Ovary (tissue), 10 donors: ENCODE measurements at places on chromosomes 7 and 10.

GRCh38 chr10:22823109-22823508, 104.7 kb upstream of the ARMC3 start:
- no peak for DNase-seq

DNA sequence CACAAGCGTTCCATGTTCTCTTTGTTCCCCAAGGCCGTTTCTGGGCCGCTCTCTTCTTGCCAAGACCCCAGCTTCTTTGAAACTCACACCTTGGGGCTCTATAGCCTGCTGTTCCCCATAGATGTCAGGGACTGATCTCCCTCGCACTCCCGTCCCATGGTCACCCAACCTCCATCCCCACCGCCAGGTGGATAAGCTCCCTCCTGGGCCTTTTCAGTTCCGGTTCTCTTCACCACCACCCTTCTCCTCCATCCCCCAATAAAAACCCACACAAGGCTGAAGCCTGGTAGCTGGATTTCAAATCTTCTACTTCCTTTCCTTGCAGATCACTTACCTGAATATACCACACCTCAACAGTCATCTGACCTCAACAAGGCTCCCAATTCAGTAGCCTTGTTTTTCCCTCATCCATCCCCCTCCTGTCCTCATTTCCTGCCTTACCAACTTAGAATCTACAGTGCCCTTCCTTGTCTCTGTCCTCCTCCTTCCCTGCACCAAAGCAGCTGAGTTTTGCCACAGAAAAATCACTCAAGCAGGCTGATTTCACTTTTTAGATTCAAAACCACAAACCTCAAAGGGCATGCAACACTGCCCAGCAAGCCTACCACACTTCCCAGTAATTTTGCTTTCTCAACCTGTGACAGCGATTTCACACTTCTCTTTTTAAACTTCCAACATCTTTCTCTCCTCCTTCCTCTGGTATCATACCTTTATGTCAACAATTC, 7.7 kb downstream of the SLC37A3 start:
- DNase-seq: no peak

GRCh38 chr7:45292481-45292880, 134.9 kb downstream of the RAMP3 start:
- no peak for DNase-seq

GRCh38 chr7:39620486-39620885, 2.9 kb upstream of the RALA start:
- no peak for DNase-seq

- DNase-seq: no peak
Measured at GRCh38 chr7:95520136-95520535, 34.4 kb downstream of the ASB4 start.

DNA sequence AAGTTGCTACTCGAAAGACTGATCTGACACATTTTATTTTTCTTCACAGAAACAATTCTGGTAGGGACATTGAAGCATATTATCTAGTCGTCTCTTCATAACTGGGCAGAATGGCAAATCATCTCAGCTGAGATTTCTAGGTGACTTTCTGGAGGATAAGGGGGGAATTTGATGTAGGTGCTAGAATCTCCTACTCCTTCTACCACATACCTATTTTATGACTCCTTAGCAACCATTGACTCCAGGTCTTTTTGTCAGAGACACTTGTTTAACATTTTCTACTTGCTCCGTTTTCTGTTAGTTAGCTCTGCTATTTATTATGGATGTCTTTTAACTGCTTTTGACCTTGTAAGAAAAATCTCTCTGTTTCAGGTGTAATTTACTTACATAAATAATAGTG, 380.9 kb upstream of the SEMA3C start:
- no peak for DNase-seq

- no peak for DNase-seq
Measured at GRCh38 chr10:102677331-102678067, 33.2 kb downstream of the TRIM8 start.

DNA sequence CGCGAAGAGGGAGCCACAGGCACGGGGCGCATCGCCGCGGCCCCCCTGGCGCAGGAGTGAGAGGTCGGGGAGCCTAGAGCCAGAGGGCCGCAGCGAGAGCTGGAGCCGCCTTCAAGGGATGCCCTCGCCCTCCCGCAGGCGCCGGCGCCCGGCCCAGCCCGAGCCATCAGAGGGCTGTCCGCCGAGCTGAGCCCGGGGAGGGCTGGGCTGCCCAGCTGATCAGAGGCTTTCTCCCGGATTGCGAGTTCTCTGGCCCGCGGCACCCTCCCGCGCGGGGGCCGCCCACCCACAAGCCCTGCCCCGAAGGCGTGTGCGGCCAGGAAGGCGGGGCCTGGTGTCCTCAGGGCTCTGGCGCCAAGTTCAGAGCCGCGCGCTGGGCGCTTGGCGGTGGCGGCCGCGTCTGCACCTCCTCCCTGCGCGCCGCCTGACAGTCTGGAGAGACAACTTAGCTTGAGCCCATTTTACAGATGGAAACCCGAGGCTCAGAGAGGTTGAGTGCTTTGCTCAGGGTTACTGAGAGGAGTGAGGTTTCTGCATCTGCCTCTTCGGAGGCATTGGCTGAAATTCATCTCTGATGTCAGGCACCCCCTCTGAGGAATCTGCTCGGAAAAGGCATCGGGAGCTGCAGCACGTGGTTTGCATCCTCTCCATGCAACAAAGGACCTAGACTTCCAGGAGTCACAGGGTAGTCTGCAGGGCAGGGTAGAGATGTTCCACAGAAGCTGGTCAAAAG, 3.8 kb upstream of the ANTXRL start:
- peak; percentile 72 for DNase-seq

GRCh38 chr10:106438386-106438785, 726.1 kb downstream of the SORCS1 start:
- DNase-seq: no peak

DNA sequence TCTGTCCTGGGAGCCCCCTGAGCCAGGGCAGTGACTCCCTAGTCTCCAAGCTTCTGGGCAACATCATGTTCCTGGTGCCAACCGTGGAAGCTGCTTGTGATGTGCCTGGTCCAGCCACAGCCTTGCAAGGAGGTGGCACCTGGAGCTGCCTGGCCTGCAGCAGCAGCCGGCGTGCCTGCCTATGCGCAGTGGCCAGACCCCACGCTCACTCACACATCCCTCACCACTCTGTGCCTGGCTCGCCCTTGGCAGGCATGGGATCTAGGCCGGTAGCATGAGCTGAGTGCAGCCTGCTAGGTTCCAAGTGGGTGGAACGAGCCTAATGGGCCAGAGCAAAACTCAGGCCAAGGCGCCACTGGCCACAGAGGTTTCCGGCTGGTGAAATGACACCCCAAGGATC, 184.0 kb downstream of the ZNF438 start:
- no peak for DNase-seq

- DNase-seq: no peak
Measured at GRCh38 chr10:60073397-60073780, 167.0 kb upstream of the CCDC6 start.

DNA sequence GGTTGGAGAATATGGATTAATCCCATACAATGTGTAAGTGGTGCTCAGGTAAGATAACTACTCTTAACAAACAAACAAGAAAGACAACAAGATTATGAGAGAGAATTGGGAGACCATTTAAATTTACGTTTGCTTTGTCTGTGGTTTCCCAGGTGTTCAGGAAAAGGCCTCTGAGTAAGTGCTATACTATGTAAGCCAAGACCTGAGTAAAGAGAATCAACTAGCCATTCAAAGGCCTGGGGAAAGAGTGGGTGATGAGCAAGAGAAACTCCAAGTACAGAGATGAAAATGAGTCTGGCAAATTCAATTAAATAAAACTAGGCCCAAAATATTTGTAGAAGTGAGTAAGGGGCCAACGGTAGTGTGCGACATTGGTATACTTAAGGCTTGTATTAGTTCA, 9.9 kb downstream of the CSTF2T start:
- no peak for DNase-seq

DNA sequence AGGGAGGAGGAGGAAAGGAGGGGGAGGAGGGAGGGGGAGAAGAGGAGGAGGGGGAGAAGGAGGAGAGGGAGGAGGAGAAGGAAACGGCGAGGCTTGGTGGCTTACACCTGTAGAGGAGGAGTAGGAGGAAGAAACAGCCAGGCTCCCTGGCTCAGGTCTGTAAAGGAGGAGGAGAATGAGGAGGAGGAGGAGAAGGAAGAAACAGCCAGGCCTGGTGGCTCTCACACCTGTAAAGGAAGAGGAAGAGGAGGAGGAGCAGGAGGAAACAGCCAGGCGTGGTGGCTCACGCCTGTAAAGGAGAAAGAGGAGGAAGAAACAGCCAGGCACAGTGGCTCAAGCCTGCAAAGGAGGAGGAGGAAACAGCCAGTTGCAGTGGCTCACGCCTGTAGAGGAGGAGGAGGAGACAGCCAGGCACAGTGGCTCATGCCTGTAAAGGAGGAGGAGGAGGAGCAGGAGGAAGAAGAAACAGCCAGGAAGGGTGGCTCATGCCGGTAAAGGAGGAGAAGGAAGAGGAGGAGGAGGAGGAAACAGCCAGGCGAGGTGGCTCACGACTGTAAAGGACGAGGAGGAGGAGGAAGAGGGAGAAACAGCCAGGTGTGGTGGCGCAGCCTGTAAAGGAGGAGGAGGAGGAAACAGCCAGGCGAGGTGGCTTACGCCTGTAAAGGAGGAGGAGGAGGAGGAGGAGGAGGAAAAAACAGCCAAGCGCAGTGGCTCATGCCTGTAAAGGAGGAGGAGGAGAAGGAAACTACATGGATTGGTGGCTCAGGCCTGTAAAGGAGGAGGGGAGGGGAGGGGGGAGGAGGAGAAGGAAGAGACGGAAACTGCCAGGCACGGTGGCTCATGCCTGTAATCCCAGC, 14.9 kb upstream of the CRCP start:
- DNase-seq: peak; percentile 73

- DNase-seq: no peak
Measured at GRCh38 chr7:85023066-85023712, 163.7 kb downstream of the SEMA3D start.

DNA sequence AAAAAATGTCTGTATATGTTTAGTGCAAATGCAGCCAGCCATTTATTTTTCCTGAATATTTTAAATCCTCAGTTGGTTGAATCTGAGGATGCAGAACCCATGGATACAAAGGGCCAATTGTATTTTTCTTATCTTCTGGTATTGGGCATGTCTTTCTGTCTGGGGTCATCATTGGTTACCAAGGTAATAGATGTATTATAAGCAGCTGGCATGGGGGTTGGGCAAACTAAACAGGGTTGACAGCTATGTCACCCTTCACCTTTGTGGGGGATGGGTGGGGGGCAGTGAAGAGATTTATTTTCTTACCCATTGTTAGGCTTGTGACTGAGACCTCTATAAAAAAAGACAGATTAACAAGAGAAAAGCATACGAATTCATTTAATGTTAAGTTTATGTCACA, 38.8 kb downstream of the CDHR3 start:
- no peak for DNase-seq

DNA sequence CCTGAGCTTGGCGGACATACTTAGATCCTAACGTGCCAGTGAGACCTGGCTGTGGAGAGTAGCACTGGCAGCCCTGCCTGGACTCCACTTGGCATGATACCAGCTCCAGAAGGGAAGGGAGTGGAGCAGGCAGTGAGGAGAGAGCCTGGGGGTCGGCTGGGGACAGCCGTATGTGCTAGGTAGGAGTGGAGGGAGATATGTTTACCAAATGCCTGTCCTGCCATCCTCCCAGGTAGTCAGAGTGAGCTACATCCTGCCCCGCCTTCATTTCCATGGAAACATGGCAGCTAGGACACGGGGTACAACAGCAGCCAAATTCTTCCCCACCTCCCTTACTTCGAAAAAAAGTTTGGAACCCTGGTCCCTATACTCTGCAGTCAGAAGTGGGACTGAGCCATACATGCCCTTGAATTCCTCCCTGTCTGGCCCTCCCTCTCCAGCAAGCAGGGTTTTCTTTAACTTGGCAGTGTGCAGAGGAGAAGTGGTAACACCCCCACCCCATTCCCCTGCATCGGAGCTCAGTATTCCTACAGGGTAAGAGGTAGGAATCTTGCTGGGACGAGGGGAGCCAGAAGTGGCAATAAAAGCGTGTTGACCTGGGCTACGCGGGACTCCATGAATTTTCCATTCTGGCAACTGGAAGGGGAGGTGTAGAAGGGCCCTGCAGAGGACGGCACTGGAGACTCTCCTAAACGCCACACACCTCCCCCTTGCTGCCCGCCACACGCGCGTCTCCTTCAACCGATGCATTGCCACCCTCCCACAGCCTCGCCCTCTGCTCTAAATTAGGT, 20.0 kb upstream of the SMO start:
- no peak for DNase-seq

GRCh38 chr7:20786421-20786778, 286 bp downstream of the SP8 start:
- DNase-seq: no peak

GRCh38 chr10:1669433-1669832, 67.9 kb downstream of the ADARB2 start:
- DNase-seq: no peak

GRCh38 chr10:90373911-90374310, 483.9 kb downstream of the HTR7 start:
- no peak for DNase-seq

DNA sequence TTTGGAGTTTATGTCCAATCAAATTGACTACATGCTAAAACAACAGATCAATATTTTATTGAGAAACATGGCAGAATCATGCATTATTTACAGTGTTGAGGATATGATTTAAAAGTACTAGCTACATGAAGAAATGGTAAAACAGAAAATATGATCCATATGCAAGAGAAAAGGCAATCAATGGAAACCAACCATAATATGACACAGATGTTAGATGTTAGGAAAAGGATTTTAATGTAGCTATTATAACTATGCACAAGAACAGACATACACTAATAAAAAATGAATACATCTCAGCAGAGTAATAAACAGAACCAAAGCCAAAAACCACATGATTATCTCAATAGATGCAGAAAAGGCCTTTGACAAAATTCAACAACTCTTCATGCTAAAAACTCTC, 166.2 kb upstream of the CACNA2D1 start:
- DNase-seq: no peak

DNA sequence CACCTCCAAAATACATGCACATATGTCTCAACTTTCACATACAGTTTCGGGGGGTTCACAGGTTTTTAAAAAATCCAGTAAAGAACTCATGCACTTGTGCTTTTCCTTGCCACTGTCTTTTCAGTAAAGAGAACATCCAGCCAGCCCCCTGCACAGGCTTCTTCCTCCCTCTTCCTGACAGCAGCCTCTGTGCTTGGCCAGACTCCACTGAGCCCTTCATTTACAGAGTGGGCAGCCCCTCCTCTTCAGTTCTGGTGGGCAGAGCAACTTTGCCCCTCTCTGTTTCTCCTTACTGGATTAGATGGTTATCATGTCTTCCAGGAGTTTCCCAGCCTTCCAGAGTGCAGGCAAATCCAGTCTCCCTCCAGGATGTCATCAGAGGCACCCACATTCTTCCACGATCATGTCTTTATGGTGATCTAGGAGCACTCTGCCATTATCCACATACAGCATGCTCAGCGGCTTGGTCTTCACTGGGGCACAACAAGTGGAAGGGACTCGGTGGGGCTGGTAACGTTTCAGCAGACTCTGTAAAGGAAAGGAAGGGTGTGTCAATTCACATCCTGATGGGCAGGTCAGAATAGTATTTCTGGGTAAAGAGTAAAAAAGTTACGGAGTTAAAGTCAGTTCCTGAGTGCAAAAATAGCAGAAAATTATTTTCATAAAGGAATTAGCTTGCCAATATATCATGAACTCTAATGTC, 8.8 kb downstream of the NODAL start:
- DNase-seq: no peak

- DNase-seq: no peak
Measured at GRCh38 chr7:80218723-80219122, 84.1 kb downstream of the GNAI1 start.
